ENCODE measurements at places on chromosomes 12 and 14.

- DNase-seq = no peak
Observed at GRCh38 chr12:70560671-70561070, 76.6 kb downstream of the PTPRB start.

- DNase-seq = no peak
Observed at GRCh38 chr12:62983594-62983993, 48.6 kb upstream of the PPM1H start.

DNA sequence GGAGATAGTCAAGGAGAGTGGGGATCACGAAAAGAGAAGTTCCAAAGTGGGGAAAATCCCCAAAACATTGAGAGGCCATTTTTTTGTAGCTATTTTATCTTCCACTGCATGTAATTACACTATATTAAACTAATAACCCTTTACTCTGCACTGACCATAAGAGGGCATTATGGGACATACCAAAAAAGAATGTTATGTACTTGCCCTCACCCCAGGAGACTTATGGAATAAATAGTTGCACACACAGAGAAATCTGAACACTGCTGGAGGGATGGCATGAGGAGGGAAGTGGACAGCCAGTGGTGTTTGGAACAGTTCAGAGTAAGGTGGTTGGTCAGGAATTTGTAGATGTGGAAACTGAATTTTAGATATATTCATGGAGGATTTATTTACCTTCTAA is 422.9 kb downstream of the SNAPC1 start:
- DNase-seq = no peak

DNA sequence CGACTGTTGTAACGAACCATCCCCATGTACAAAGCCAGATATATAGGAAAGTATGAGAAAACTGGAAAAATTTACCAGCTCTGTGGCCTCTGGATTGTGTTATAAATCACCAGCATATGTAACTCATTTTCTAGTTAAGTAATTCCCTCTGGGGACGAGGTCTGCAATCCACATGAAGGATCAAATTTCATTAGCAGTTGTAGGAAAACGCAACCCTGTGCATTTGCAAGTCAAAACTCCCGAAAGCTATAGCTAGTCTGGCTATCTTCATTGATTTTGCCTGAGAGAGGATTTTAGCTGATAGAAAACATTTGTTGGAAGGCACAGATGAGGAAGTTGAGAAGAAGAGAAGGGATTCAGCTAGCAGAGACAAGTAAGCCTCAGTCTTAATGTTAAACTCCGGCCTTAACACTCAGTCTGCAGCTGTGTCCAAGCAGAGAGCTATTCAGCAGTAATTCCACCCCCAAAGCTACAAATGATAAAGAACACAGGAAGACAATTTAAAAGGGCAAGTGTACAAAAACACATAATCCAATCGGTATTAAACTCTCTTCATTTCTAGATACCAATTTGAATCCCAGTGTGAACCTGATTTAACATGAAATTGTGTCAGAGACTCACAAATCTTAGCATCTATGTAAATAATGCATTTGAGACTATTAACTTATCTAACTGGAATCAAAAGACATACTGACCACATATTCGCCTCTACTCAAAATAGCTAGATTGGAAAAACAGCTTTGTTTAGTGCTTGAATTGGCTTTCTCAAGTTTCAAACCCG is 54.2 kb upstream of the CERS5 start:
- no peak for DNase-seq

- no peak for DNase-seq
Observed at GRCh38 chr12:81798294-81798693, 39.1 kb upstream of the PPFIA2 start.

DNA sequence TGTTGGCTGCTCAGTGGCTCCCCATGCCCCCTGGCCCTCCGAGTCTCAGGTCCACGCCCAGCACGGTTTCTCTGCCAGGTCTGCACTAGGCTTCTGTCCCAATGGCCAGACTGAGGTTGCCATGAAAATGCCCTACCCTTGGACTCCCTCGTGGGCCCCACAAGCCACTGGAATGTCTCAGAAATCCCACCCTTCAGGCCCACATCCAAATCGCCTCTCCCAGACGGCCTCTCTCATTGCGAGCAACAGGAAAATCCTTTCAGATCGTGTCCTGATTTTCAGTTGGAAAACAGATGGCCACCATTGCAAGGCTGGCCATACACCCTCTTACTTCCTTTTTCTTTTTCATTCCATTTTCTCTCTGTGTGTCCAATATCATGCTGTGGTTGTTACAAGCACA is 77.3 kb downstream of the IRF2BPL start:
- no peak for DNase-seq

DNA sequence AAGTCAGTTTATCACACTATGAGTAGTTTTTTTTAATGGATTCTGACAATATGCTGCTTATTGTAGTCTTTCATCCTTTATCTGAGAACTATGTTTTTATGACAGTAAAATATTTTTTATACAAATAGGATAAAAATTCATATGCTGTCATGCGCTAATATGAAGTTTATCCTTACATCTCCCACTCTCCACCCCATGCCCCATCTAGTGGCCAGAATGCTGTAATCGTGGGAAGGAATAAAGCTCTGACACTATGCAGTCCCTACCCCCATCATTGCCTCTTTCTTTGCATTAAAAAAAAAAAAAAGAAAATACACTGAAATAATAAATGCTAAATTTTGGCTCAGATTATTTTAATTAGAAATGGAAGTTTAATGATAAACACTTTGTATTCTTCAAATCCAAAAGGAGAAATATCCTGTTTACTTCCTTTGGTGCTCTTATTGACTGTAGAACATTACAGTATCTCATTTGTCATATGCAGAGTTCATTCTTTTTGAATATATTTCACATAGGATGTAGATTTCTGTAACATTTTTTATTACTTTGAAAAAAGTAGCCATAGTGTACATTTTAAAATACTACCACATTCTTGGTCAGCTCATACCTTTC is 145.9 kb upstream of the SLCO1C1 start:
- no peak for DNase-seq

GRCh38 chr12:105064564-105065178 is 19.6 kb downstream of the ALDH1L2 start:
- no peak for DNase-seq

- DNase-seq = no peak
Observed at GRCh38 chr12:84131076-84131475, 781.5 kb downstream of the SLC6A15 start.

- no peak for DNase-seq
Observed at GRCh38 chr14:104868060-104868740, 3.1 kb downstream of the CEP170B start.

DNA sequence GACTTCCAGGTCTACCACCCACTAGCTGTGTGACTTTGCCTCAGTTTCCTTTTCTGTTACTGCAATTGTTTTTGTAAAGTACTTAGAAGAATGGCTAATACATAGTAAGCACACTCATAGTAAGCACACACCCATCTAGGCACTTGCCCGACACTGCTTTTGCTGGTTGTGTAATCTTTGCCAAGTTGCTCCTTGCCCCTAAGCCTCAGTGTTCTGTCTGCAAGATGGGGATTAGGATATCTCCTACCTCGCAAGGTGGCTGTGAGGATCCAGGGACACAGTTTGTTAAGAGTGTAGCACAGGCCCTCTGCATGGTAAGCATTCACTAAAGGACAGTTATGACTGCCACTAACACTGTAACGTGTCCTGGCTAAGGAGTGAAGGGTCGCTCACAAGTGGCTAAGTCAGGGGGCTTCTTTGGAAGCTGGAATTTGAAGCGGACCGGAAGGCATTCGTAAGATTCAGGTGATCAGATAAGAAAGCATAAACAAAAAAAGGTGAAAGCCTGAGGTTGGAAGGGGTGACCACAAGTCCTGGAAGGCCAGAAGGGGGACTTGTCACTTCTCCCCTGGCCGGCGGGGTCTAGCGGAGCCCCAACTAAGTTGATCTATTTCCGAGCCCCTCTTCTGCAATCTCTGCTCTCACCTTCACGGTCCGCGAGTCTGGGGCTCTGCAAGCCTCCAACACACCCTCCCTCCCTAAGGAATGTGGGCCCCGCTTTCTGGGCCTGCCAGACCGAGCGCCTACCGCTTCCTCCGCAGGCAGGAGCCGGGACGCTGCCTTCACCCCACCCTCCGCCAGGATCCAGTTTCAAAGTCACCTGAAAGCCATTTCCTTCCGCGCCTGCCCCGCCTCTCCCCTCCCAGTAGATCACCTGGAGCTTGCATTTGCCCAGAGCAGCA is 1.5 kb upstream of the PLEKHG3 start:
- DNase-seq = no peak

DNA sequence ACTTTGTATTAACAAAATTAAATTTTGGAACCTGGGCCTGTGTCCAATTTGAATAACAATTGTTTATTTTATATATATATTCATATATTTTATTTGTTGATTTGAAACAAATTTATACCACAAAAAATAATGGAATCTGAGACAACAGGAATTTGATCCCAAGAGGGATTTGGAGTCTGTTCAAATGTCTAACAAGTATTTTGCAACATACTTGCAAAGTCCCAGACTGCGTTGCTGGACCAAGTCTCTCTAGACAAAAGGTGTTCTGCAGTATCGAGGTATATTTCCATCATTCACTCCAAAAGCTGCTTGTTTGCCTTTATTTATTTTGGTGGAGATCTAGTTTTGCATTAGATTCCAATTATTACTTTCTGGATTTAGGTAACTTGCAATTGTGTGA is 68.7 kb upstream of the PTPRR start:
- DNase-seq = no peak
